ENCODE measurements at places on chromosomes 4 and X.

- DNase-seq, result no peak
Measured at GRCh38 chr4:54660591-54660990, 2.8 kb downstream of the KIT start.

DNA sequence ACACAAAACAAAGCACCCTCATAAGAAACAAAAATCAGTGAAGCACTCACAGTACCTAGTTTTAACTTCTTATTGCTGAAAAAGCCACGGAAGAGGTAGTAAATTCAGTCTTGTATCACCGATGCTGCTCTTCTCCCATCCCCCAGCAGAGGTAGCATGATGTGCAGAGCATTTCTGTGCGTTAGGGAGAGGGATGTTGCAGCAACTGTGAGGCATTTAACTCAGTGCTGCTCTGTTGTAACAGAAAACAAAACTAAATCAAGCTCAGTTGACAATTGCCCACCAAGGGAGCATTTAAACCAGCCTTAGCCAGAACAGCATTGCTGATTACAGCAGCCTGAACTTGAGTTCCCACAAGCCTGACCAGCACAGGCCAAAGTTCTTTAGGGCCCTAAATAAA, 1279.7 kb upstream of the ADGRL3 start:
- DNase-seq, result no peak

- no peak for DNase-seq
Measured at GRCh38 chr4:1023895-1024740, 12.7 kb downstream of the FGFRL1 start.

DNA sequence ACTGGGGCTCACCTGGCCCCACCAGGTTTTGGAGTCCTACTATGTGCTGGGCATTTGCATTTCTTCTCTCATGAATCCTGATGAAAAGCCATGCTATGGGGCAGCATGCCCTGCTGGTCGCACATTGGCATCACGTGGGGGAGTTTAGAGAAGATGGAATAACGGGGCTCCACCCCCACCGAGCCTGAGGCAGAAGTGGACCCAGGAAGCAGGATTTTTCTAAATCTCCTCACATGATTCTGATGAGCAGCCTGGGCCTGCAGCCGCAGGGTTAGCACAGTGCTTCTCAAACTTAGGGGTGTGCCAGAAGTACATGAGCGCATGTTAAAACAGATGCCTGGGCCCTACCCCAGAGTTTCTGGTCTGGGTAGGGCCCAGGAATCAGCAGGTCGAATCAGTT, 4.6 kb upstream of the SORCS2 start:
- DNase-seq, result no peak

DNA sequence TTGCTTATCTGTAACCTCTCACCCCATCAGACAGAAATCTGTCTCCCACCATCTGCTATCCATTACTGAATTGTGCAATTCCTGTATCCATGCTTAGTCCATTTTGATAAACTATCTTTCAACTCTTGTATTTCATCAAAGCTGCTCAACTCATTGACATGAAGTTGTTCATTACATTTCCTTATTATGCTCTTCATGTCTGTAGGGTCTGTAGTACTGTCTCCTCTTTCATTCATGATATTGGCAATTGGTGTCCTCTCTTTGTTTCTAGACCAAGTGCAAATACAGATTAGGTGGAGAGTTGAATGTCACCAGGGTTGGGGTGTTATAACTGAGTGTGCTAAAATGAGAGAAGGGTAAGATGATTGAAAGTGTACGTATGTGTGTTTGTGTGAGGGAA, 69.2 kb upstream of the ADRA2C start:
- DNase-seq, result no peak

- no peak for DNase-seq
Measured at GRCh38 chr4:72340803-72341431, 228.1 kb downstream of the ADAMTS3 start.

DNA sequence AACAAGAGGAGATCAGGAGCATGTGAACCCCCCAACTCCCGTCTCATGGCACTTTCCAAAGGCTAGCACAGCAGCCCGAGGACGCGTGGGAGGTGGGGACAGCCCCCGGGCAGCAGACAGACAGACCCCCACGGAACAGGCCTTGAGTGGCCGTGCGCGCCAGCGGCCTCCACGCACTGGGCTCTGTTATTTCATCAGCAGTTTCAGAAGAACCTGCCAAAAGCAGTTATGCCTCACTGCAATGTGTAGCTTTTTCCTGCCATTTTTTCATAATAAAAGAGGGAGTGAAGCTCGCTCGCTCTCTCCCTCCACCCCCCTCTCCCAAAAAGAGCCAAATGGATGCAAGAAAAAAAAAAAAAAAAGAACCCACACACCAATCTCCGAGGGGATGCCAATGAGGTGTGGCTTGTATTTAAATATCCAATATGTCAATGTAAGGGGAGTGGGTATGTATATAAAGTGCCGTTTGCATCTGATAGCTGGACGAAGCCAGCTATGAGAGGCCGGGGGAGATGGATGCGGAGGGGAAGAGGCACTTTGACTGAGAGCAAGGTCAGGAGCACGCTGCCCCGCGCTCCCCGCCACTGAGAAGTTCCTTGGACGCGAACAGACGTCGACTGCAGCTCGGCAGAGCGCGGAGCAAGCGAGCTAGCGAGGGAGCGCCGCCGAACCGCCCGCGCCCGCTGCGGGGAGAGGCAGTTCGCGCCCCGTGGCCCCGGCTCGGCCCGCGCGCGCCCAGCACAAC, at the start of gene FGF16:
Gene FGF16, plus strand, starts transcription at position 482 of the 745 bp plus-strand sequence. CDS start 286 bp downstream, outside the sequence.
- DNase-seq, result peak; percentile 19

All from GM10248 (cell line).